Left kidney (tissue), 8 donors: ENCODE measurements at places on chromosomes 4 and X. TPM values are rescaled to one million over a fixed set of nuclear protein-coding genes. Genes with fewer than 3 reads are reported as not detected.

Gene TLR10
- polyA plus RNA-seq = 0.40 TPM

Gene BST1
- polyA plus RNA-seq = 15.1 TPM

Gene EMCN
- polyA plus RNA-seq = 136 TPM

Gene ERAS
- polyA plus RNA-seq = not detected

Gene GSPT2
- 21.2 TPM for polyA plus RNA-seq

Gene ZCCHC18
- 6.1 TPM for polyA plus RNA-seq

Gene ZNF157
- 1.6 TPM for polyA plus RNA-seq

Gene PCSK1N
- polyA plus RNA-seq = 11.5 TPM

Gene COL4A6
- 16.0 TPM for polyA plus RNA-seq

Gene XKRX
- 0.25 TPM for polyA plus RNA-seq

Gene MSANTD1
- 0.88 TPM for polyA plus RNA-seq

Gene ADGRG4
- not detected for polyA plus RNA-seq

Gene EDNRA
- polyA plus RNA-seq = 88.5 TPM

Gene TEC
- polyA plus RNA-seq = 5.5 TPM

Gene NEUROG2
- polyA plus RNA-seq = not detected

Gene PAGE2B
- 0.32 TPM for polyA plus RNA-seq

Gene TMEM47
- 31.7 TPM for polyA plus RNA-seq

Gene FNIP2
- 46.8 TPM for polyA plus RNA-seq

Gene BCAP31
- 184 TPM for polyA plus RNA-seq

Gene GAGE12H
- polyA plus RNA-seq = not detected

Gene PGK1
- 390 TPM for polyA plus RNA-seq

Gene IQCM
- polyA plus RNA-seq = not detected

Gene ATRX
- 105 TPM for polyA plus RNA-seq

Gene TMEM31
- polyA plus RNA-seq = 1.8 TPM

Gene TMSB15B
- 31.0 TPM for polyA plus RNA-seq

Gene PAGE2
- polyA plus RNA-seq = not detected

Gene HADH
- 107 TPM for polyA plus RNA-seq

Gene DUSP9
- polyA plus RNA-seq = 33.8 TPM

Gene ELOVL6
- polyA plus RNA-seq = 38.2 TPM

Gene C4orf36
- 1.4 TPM for polyA plus RNA-seq

Gene CPZ
- 18.9 TPM for polyA plus RNA-seq

Gene GUCY1A1
- polyA plus RNA-seq = 78.4 TPM

Gene GLOD5
- 0.81 TPM for polyA plus RNA-seq

Gene FDCSP
- polyA plus RNA-seq = 0.58 TPM

Gene PPBP
- polyA plus RNA-seq = 14.8 TPM

Gene SH3TC1
- 20.0 TPM for polyA plus RNA-seq

Gene TSPAN6
- 173 TPM for polyA plus RNA-seq

Gene ATOH1
- polyA plus RNA-seq = not detected

Gene RPGR
- polyA plus RNA-seq = 27.2 TPM

Gene IBSP
- not detected for polyA plus RNA-seq

Gene GSX2
- polyA plus RNA-seq = not detected

Gene LRIT3
- polyA plus RNA-seq = 1.4 TPM

Gene ADH7
- polyA plus RNA-seq = not detected

Gene KCTD8
- polyA plus RNA-seq = 4.0 TPM

Gene NXF2B
- 1.8 TPM for polyA plus RNA-seq

Gene SGMS2
- polyA plus RNA-seq = 14.4 TPM

Gene TREX2
- polyA plus RNA-seq = 0.37 TPM

Gene KLHL4
- polyA plus RNA-seq = 6.5 TPM
